ENCODE measurements at places on chromosomes 1 and 21.

GRCh38 chr1:96482616-96483015 lies 239.0 kb upstream of the PTBP2 start:
- DNase-seq = no peak

GRCh38 chr21:36873513-36873912 lies 93.0 kb downstream of the HLCS start:
- no peak for DNase-seq

DNA sequence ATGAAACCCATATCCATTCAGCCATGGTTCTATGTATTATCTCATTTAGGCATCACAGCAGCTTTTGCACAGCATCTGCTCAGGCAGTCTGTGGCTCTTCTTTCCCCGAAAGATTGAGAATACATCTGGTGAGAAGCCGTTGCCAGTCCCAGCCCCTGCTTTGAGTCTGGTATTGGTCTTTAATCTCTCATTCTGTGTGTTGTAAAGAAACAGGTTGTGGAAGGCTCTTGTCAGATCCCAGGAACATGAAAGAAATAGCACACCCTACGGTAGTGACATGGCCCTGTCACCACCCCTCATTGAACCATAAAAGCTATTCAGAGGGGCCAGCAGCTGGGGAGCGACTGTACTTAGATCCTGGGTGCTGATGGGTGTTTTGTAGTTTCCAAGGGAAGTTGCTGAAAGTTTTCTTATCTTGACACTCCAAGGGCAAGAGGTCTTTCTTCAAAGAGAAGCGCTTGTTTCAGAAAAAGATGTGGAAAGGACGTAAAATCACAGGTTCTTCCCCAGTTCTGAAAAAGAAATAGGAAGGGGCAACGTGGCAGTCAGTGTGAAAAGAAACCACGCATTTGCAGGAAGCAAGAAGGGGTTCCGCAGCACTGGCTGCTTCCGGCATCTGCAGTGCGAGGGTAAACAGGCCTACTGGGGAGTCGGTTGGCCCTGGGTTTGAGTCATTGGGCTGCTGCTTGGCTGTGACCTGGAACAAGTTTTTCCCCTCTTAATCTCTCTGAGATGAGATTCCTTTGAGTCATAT lies 145.0 kb downstream of the DHRS3 start:
- DNase-seq = no peak

GRCh38 chr1:3477241-3477995 lies 23.0 kb downstream of the ARHGEF16 start:
- no peak for DNase-seq

GRCh38 chr1:33435096-33435820 lies 4.4 kb upstream of the PHC2 start:
- DNase-seq = no peak

DNA sequence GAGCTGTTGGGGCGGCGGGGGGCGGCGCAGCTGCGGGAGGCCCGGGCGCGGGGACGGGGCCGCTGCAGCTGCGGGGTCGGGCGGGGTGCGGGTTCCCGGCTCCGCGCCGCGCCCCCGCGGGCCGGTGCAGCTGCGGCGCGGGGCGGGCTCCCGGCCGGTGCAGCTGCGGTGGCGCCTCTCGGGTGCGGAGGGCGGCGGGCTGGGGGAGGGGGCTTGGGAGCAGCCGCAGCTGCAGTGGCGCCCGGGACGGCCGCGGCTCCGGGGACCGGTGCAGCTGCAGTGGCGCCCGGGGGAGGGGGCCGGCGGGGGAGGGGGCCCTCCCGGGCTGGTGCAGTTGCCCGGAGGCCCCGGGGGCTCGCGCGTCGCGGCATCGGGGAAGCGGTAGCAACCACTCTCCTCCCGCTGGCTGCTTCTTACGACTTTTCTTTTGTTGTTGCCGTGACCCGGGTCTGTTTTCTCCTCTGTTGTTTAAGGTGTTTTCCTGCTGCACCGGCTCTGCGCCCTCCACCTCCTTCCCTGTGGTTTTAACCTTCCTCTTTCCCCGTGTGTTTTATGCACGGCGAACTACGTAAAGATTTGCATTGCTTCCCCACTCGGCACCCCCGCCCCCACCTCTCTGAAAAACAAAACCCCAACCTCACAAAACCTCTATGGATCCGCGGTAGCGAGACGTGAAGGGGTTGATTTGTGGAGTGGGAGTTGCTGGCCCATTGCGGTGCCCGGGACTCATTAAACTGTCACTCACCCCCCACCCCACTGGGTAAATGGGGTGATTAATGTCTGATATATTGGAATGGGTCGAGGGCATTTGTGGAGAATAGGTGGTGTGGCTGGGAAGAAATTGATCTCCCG lies 1.7 kb upstream of the ZBTB18 start:
- no peak for DNase-seq

DNA sequence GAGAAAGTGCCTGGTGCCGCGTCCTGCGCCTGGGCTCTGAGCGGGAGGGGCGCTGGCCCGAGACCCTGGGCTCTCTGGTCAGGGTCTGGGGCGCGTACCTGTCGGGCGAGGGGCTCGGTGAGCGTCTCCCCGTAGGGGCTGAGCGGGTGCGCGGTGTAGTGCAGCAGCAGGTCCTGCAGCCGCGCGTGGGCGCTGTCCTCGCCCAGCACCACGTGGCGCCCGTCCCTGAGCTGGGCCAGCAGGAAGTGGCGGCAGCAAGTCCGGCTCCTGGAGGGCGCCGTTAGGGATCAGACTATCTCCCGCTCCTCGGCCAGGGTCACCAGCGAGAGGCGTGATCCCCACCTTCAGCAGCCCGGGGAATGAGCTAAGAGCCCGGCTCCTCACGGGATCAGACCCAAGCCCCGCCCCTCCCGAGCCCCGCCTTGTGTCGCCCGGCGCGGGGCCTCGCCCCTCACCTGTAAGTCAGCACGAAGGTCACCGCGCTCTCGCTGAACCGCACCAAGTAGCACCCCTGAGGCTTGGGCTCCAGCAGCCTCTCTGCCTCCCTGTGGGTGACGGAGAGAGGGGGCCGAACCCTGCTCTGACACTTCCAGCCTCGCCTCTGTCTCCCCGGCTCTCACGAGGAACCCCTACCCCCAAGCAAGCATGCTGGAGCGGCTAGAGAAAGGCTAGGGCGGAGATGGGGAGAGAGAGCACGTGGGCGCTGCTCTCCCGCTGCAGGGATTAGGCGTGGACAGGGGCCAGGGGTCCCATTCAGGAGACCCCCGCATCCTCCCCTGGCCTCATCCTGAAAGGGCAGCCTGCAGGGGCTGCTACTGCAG lies 2.7 kb downstream of the SH2D2A start:
- DNase-seq = no peak

GRCh38 chr1:32997381-32997891 lies 32.8 kb upstream of the RNF19B start:
- DNase-seq = no peak

GRCh38 chr1:169941982-169942830 lies 48.5 kb upstream of the SCYL3 start:
- peak; percentile 65 for DNase-seq

Measured in HFF-Myc (cell line).